Activated naive CD4-positive, alpha-beta T cell treated with anti-CD3 and anti-CD28 coated beads for 36 hours (primary cell): ENCODE measurements at places on chromosomes 4 and X. TPM values are rescaled to one million over a fixed set of nuclear protein-coding genes. Genes with fewer than 3 reads are reported as not detected.

ITM2A gene
- total RNA-seq, result 99.5 TPM

AMBN gene
- total RNA-seq, result not detected

- no peak for DNase-seq
Observed at GRCh38 chr4:87529187-87529586, at the start of gene SPARCL1. SPARCL1 (minus strand) TSS chr4:87529376; CDS start chr4:87499574, 29,802 bp downstream.

DNA sequence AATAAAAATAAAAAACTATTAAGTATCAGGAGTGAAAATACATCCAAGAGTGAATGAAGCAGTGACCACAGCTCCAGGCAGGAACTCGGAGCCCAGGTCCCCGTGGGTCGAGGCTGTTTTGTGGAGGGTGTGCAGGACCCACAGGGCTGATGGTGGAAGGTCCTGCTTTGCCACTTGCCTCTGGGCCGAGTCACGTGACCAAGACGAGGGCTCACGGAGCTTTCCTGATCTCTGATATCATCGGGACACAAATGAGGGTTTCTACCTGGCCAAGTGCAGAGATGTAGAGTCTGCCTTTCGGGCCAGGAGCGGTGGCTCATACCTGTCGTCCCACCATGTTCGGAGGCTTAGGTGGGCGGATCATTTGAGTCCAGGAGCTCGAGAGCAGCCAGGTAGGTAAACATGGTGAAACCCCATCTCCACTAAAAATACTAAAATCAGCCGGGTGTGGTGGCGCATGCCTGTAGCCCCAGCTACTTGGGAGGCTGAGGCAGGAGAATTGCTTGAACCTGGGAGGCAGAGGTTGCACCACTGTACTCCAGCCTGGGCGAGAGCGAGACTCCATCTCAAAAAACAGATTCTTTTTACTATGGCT lies 7.2 kb downstream of the SLC25A6 start:
- no peak for DNase-seq

DNA sequence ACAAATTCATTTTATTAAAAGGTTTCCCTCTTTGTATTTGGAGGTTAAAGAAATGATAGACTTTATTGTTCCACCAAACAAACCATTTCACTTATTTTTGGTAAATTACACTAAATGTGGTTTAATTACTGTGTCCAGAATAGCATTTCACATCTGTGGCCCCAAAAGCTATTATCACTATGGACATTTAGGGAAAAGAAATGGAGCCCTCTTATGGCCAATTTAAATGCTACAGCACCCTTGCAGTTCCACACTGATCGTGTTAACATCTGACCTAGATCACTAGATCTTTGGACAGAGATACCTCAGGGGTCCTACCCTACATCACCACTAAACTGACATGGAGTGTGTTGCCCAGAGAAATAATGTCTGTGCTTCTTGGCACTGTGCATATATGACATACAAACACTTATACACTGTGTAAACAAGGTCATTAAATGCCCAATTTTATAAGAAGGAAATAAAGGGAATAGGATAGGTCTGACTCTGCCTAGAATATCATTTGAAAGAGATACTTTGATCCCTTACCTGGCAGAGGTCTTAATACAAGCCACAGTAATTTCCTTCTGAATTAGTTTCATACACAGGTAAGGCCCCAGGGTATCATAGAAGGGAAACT lies 163.9 kb downstream of the KDR start:
- peak; percentile 15 for DNase-seq

- DNase-seq, result no peak
Observed at GRCh38 chr4:102715057-102715456, 45.7 kb downstream of the MANBA start.

DNA sequence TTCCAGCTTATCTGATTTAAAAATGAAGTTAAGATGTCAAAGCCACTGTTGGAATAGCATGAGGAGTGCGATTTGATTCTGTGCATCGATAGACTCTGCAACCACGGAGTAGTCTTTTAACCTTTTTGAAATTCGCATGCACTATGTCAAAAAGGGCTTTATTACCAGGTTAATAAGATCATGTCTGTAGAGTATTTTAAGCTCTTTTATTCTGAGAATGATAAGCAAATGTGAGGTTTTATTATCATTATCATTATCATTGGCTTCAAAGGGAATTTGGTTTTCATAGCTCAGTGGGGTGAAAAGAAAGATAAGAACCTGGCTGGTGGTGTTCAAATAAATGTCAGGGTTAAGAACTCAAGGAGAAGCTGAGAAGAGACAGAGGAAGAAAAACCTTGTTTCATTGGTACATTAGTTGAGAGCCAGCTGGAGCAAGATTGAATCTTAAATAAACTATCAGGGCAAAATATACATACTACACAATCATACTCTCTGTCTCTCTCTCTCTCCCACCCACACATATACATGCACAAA lies 102.6 kb downstream of the MMRN1 start:
- DNase-seq, result no peak

GRCh38 chrX:136193771-136194170 lies 46.4 kb downstream of the FHL1 start:
- peak; percentile 46 for DNase-seq

DNA sequence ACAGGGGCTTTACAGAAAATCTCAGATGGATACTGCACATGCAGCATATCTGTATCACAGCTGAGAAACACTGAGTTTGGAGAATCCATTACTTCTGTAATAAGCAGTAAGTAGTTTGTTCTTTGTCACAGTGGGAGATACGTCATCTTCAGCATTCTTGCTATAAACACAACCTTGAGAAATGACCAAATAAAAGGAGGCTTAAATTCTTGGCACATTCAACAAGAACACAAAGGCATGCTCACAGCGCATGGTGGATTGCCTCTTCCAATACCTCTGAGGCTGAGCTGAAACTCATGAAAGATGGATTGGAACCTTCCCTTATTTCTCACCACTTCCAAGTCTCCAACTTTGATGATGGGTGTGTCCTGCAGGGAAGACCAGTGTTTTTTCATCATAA lies 54.5 kb downstream of the ANXA5 start:
- DNase-seq, result no peak

GRCh38 chrX:137748827-137749226 lies 182.9 kb downstream of the ZIC3 start:
- DNase-seq, result no peak
